ENCODE measurements at places on chromosomes 4 and X.

DNA sequence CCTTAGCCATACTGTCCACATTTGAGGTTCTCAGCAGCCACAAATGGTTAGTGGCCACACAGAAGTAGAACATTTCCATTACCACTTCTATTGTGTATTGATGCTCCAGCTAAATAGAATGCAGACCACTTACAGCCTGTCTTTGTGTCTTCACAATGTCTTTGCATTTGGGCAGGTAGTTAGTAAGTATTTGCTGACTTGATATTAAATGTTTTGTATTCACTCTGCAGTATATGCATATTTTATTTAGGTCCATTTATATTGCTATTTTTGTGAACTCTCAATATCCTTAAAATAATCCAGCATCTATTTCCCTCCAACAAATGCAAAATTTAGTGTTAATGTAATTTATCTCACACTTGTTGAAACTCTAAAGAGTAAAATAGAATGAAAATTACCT, 26.6 kb downstream of the ANAPC4 start:
- DNase-seq, result no peak

DNA sequence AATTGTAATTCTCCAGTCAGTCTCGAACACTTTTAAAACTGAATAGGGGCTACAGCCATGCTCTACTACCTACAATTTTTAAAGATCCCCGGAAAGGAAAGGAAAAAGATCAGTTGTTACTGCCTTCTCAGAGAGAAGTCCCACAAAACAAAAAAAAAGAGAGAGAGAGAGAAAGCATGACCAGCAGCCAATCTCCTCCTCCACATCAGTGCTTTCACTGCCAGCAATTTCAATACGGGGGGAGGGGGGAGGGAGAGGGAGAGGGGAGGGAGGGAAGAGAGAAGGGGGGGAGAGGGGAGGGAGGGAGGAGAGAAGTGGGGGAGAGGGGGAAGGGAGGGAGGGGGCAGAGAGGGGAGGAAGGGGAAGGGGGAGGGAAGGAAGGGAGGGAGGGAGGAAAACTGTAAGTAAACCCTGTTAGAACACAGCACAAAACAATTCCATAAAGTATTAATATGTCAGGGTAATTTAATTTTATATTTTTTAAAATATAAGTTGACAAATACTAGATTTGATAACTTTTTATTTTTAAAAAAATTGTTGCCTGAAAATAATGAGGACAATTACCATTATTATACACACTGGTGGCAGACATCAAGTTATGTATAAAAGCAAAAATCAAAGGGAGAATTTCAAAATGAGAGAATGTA, 108.0 kb downstream of the LRBA start:
- DNase-seq, result no peak

- no peak for DNase-seq
These were observed 140.3 kb upstream of the PGRMC2 start for GRCh38 chr4:128427832-128428366.

DNA sequence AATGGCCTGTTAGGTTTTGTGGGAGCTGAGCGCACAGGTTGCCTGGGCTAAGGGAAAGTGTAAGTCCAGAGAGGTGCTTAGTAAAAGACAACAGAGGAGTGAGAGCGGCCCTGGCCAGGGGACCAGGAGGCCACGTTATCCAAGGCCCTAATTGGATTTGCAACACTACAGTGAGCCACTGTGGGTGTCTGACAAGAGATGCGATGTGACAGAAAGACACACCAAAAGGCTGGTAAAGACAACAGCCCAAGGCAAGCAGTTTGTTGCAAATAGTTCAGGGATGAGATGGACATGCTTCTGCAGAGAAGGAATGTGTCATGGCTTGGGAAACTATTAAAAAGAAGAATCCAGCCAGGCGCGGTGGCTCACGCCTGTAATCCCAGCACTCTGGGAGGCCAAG, 162.7 kb upstream of the KIT start:
- DNase-seq, result no peak

- DNase-seq, result no peak
These were observed 117.8 kb downstream of the EFHC2 start for GRCh38 chrX:44225667-44226066.

- no peak for DNase-seq
These were observed 214.0 kb upstream of the UGT8 start for GRCh38 chr4:114384629-114385028.

DNA sequence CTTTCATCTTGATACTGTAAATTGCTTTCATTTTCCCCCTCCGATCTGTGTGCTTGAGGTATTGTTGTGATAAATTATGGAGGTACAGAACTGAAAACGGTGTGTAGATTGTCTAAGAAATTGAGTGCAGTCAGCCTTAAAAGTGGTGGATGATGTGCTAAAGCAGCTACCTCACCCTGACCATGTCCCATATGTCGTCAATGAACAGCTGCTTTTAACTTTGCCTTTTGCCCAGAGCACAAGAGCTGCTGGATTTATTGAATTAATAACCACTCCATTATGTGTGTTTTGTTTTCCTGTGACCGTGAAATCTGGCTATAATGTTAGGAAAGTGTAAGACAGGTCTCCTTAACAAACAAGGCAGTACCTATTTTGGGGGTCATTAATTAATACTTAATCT, 581.9 kb upstream of the PITX2 start:
- no peak for DNase-seq

DNA sequence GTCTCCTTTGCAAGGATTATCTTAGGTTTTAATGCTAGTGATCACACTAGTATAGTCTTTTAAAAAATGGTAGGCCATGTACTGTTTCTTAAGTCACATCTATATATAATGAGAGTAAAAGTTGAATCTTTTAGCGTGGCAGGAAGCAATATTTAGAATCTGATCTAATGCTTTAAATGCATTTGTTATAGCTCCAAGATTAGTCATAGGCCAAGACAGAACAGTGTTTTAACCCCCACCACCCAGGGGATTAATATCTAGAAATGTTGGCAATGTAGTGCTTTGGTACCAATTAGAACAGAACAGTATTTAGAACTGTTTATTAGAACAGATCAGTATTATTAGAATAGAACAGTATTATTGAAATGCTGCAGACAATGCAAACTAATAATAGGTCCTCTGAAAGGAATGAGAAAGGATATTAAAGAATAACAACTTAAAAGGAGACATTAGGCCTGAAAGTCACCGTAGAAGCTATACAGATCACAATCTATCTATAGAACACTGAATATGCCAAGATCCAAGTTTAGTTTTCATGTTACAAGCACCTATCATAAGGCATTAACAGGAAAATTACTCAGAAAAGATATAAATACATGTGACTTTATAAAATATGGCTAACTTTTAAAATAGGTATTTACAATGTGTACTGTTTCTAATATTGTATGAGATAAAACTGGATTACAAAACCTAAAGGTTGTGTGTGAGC, 146.2 kb downstream of the NPNT start:
- no peak for DNase-seq

- peak; percentile 78 for DNase-seq
These were observed 35.7 kb downstream of the APBB2 start for GRCh38 chr4:41178372-41179370.

DNA sequence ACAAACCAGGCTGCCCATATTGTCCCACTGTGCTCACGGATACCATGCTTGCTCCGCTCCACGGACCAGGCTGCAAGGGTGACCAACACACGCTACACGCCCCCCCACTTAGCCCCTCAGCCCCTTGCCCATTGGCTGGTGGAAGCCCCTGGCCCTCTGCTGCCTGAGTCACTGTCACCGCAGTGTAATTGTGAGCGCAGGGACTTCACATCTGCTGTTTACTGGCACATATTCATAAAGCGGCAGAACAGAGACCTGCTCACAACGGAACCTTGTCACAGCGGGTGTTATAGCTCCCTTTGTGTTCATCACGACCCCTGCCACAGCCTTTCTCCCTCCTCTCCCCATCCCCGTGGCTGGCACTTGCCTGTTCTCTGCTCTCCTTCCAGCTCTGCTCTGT, 83.7 kb downstream of the PSAPL1 start:
- DNase-seq, result no peak

GRCh38 chr4:73251384-73251783, 7.2 kb downstream of the ANKRD17 start:
- no peak for DNase-seq

DNA sequence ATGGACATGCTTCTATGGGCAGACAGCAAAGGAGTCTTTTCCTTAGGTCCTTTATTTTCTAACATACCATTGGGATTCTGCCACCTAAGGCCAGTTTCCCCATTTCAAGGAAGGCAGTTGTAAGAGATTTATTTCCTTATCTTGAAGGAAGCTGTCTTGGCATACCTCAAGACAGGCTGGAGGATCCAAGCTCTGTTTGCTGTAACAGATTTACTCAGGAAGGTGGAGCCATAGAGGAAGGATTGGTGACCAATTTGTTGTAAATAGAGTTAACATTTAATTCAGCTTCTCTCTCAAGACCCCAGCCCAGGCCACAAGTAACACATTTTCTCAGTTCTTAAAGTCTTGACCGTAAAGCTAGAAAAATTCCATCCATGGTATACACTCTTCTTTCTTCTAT, 131.6 kb upstream of the TENM3 start:
- DNase-seq, result no peak

GRCh38 chr4:82913305-82913704, 12.8 kb downstream of the THAP9 start:
- DNase-seq, result no peak

DNA sequence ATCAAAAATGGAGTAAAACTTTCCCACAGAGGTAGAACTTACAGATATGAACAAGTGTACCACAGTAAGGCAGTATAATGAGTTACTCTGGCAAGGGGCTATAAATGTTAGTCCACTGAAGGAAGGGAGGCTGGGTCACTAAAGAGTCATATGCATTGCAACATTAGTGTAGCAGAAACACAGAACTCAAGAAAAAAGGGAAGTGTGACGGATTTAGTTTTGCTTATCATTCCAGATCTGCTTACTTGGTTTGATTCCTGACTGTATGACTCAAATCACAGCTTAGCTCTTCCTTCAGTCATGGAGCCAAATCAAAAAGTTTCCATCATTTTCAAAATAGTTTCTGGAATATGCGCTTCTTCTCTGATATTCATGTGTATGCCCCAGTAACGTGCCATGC, 148.7 kb downstream of the FSTL5 start:
- peak; percentile 45 for DNase-seq

GRCh38 chr4:38323141-38323641, 340.8 kb upstream of the KLF3 start:
- no peak for DNase-seq

GRCh38 chr4:170134821-170135220, 45.1 kb upstream of the AADAT start:
- DNase-seq, result no peak

- DNase-seq, result no peak
These were observed 9.8 kb upstream of the BCOR start for GRCh38 chrX:40107291-40108161.

DNA sequence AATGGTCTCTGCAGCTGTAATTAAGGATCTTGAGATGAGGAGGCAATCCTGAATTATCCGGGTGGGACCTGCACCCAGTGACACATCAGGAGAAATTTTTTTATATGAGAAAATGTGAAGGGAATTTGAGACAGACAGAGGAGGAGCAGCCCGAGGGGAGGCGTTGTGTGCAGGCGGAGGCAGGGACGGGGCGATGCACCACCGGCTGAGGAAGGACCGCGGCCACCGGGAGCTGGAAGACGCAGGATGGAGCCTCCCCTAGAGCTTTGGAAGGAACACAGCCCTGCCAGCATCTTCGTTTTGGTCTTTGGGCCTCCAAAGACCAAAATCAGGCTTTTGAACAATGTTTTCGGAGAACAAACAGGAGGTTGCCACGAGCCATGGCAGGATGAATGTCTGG, 85.0 kb upstream of the ADRA2C start:
- no peak for DNase-seq

DNA sequence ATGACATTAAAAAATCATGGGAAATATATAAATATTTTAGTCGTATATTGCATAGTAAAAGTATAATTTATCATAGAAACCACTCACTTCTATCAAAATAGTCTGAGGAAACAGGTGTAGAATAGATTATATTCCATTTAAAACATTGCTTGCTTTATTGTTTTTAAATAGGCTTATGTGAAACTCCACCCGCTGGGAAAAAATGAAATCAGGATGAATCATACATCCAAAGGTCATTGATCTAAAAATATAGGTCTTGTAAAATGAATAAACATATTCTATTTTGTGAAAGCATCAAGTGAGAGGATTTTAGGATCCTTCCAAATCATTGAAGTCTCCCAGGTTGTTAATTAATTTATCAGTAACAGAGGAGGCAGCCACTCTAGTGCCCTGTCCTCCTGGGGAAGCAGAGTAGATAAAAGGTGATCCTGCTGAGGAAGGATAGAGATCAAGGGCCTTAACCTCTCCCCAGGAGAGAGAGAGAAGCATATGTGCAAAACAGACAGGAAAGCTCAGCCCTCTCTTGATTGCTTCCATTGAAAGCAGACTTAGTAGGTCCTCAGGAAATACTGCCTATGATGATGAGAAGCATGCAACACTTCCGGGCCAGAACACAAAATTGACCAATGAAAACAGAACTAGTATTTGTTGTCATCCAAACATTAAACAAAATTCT, 96.8 kb upstream of the MAP9 start:
- no peak for DNase-seq

GRCh38 chrX:51520393-51520792, 24.0 kb upstream of the NUDT11 start:
- no peak for DNase-seq

DNA sequence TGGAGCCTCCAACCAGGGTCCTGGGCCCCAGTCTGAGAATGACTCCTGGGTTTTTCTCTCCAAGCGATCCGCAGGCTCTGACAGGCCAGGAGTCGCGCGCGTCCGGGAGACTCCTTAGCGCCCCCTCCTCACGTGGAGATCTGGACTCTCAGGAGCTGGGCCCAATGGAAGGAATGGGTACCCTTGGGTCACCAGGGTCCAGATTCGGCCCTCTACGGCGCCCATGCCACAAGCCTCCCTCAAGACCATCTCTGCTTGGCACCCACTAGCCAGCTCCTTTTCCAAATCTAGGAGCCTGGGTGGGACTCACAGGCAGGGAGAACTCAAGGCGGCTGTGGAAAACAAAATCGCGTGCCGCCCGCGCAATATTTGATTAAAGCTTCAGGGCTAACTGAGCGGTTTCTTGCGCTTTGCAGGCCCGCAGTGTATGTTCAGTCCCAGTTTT, 7.1 kb downstream of the HAND2 start:
- DNase-seq, result no peak

DNA sequence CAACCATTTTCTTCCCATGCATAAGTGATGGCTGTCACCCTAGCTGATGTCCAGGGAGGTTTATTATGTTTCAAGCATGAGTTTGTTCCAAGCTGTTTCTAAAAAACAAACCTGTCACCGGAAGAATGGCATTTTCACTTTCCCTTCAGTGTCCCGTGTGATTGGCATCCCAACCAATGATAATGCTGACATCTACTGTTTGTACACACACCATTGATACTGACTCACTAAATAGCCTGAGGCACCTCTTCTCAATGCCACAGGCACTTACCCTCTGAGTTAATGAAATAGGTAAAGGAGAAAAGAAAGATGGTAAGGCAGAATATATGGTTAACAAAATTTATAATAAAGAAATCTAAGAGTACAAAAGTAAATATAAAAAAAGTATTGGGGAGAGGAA, 23.1 kb upstream of the VCX2 start:
- no peak for DNase-seq

GRCh38 chrX:17682259-17682658, 55.0 kb upstream of the SCML1 start:
- DNase-seq, result no peak

- DNase-seq, result peak; percentile 82
These were observed 345.3 kb upstream of the TENM3 start for GRCh38 chr4:181897935-181898334.

Data from AG04449 (cell line).